CD4-positive, alpha-beta T cell treated with Interleukin-2 at 100 ng/mL for 4 hours (primary cell): ENCODE measurements at places on chromosomes 3 and 15.

- DNase-seq = no peak
Measured at GRCh38 chr15:76972389-76973361, 22.3 kb upstream of the PSTPIP1 start.

- DNase-seq = no peak
Measured at GRCh38 chr15:75112278-75112847, 89.0 kb downstream of the PPCDC start.

- DNase-seq = peak; percentile 72
Measured at GRCh38 chr3:66303491-66303901, 82.7 kb downstream of the SLC25A26 start.

DNA sequence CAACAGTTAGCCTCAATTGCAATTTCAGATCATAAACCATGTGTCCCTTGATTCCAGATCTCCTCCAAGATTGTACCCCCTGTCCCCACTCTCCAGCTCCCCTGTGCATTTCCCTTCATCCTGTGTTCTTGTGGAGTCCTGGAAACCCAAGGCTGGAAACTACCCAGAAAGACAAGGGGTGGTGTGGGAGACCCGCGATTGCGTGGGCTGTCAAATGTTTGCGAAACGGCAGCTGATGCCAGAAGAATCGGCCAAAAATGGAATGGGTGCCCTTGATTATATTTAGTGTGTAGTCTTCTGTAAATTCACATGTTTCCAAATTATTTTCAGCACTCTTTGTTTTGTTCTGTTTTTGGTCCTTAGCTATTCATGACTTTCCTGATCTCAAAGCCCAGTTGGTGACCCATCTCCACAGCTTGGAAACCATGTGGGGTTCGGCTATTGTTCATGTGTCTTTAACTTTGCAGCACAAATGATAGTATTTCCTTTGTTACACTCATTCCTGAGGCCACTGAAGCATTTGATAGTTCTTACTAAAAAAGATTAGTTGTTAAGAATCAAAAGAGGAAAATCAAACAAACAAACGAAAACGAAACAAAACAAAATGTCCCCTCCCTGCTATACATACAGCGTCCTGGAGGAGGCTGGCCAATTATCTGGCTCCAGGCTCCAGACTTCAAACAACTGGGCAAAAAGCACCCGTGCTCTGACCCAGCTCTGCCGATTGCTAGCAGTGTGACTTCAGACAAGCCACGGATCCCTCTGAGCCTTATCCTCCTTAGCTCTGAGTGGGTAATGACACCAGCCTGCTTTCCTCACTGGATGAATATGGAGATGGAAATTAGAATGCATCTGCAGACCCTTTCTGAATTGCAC lies 120.9 kb downstream of the CACNA2D3 start:
- no peak for DNase-seq

- DNase-seq = no peak
Measured at GRCh38 chr3:82581350-82581749, 819.9 kb upstream of the GBE1 start.

DNA sequence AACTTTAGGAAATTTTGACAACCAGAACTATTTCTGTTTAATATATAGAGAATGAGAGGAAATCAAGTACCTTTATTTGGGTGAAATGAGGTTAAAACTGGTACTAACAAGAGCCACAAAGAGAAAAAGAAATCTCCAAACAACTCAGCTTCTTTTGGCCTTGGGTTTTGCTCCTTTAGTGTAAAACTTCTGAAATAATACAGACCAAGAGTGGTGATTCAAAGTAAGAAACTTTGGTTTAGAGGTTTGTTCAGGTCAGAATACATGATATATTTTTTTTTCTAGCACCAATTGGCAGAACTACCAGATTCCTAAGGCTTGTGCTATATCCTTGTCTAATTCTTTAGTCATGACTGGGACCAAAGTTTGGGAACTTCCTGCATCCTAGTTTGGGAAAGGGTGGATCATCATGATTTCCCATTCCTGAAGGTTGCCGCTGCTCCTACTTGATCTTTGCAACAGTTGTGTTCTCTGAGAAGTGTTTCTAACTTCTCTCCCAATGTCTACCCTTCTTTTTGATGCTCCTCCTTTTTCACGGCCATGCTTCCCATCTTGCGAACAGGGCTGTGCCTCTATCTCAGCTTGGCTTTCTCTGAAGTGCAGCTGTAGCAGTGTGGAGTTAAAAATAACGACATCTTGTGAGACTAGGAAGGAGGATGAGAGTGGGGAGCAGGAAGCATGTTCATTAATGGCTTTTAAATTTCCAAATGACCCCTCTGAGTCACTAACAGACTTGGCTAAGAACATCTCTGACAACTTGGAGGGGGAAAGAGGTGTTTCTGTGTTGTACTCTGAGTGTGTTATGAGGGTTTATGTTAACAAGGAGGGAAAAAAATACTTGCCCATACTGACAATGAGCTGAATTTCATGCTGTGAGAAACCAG lies 87.7 kb downstream of the KCNAB1 start:
- no peak for DNase-seq

- DNase-seq = no peak
Measured at GRCh38 chr3:8529181-8529637, 27.6 kb downstream of the LMCD1 start.

DNA sequence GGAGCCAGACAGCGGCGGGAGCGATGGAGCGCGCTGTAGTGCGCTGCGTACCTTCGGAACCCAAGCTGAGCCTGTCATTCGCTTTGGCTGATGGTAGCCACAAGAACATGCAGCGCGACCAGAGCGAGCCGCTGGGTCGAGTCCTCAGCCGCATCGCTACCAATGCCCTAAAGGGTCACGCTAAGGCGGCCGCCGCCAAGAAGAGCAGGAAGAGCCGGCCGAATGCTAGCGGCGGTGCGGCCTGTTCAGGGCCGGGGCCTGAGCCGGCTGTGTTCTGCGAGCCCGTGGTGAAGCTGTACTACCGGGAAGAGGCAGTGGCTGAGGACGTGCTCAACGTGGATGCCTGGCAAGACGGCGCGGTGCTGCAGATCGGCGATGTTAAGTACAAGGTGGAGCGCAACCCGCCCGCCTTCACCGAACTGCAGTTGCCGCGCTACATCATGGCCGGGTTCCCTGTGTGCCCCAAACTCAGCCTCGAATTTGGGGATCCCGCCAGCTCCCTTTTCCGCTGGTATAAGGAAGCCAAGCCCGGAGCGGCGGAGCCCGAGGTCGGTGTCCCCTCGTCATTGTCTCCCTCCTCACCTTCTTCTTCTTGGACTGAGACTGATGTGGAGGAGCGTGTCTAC lies 498 bp downstream of the PDE12 start:
- DNase-seq = peak; percentile 24

DNA sequence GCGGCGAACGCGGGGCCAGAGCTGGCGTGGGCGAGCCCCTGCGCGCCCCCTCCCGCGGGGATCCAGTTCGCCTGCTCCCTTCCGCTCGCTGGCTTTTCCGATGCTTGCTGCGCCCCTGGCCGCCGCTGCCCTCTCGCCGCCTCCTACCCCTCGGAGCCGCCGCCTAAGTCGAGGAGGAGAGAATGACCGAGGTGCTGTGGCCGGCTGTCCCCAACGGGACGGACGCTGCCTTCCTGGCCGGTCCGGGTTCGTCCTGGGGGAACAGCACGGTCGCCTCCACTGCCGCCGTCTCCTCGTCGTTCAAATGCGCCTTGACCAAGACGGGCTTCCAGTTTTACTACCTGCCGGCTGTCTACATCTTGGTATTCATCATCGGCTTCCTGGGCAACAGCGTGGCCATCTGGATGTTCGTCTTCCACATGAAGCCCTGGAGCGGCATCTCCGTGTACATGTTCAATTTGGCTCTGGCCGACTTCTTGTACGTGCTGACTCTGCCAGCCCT lies 721 bp downstream of the P2RY1 start:
- DNase-seq = no peak

GRCh38 chr15:90044916-90045371 lies 43.8 kb downstream of the ZNF710 start:
- no peak for DNase-seq

- no peak for DNase-seq
Measured at GRCh38 chr15:74519311-74519710, 21.7 kb upstream of the ARID3B start.

DNA sequence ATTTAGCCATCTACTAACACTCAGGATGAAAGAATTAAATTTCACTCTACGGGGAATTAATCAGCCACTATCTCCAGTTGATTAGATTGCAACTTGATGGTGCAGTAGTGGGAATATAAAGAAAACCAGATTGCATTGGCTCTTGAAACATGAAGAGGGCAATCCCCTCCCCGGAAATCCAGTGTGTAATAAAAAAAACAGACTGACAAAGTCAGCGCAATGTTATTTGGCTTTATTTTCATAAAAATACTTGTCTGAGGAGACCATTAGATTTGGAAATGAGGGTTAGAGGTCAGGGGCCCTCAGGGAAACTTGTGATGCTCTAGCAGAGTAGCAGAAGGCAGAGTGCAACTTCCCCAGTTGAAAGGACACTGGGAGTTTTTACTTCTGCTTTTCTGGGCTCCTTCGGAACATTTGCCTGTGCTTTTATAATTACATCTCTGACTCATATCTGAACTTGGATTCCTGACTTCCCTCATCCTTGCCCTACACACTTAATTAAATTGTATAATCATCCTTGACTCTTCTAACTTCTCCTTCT lies 326.8 kb downstream of the TUSC7 start:
- DNase-seq = peak; percentile 4

- DNase-seq = no peak
Measured at GRCh38 chr3:196650740-196651311, 11.3 kb downstream of the NRROS start.
